ENCODE measurements at places on chromosomes 13 and 19.

DNA sequence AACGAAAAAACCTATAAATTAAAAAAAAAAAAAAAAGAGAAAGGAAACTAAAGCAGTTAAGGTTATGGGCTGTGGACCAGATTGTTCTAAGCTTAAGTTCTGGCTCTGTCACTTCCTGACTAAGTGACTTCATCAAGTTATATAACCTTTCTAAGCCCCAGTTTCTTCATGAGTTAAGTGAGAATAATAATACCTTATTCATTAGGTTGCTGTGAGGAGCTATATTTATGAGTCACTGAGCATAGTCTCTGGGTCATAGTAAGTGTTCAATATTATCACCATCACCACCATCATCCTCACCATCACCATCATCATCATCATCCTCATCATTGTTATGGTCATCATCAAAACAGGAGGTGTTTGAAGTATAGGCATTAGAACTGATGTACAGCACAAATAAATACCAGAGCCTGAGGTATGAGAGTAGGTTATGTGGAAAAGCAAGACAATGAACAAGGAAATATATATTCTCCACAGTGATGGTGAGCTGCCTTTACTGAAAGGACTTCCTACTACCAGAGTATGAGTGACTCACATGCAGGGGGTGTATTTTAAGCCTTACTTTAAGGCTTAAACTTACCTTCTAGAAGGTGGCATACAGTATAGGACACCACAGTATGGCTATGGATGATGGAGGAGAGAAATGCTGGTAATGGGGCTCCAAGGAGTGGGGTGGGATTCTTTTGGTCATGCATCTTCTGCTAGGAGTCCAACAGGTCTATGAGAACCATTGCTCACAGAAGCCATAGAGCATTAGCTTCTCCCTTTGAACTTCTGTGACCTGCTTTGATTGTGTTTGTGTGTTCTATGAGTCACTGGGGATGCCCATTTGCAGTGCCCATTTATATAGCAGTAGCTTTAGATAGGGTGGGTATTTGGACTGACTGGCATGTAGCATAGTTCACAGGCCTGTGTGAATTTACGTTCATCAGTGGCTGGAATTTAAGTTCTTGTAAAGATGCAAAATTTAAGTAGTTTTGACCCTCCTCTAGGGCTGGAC is 104.4 kb downstream of the KLF5 start:
- DNase-seq, result no peak

DNA sequence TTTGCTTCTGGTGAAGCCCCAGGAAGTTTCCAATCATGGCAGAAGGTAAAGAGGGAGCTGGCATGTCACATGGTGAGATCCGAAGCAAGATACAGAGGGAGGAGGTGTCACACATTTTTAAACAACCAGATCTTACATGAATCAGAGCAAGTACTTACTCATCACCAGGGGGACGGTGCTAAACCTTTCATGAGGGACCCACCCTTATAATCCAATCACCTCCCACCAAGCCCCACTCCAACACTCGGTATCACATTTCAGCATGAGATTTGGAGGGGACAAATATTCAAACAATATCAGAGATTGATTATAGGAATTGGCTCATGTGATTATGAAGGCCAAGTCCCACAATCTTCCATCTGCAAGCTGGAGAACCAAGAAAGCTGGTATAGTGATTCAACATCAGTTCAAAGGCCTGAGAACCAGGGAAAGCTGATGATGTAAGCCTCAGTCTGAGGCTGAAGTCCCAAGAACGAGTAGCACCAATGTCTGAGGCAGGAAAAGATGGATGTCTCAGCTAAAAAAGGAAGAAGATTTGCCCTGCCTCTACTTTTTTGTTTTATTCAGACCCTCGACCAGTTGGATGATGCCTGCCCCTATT is 58.6 kb upstream of the WDFY2 start:
- DNase-seq, result no peak

- DNase-seq, result no peak
Measured at GRCh38 chr19:29269641-29270040, 56.7 kb upstream of the UQCRFS1 start.

DNA sequence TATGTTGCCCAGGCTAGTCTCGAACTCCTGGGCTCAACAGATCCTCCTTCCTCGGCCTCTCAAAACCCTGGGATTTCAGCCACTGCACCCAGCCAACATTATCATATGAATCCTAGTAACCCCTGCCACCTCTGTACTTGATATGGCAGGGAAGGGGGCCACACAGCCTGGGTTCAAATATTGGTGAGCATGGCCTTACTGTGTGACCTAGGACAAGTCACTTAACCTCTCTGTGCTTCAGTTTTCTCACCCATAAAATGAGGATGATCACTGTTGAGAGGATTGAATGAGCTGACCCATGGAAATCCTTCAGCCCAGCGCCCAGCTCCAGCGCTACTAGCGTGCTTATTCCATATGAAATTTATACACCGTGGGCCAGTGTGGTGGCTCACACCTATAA is 3.6 kb upstream of the COMP start:
- no peak for DNase-seq

DNA sequence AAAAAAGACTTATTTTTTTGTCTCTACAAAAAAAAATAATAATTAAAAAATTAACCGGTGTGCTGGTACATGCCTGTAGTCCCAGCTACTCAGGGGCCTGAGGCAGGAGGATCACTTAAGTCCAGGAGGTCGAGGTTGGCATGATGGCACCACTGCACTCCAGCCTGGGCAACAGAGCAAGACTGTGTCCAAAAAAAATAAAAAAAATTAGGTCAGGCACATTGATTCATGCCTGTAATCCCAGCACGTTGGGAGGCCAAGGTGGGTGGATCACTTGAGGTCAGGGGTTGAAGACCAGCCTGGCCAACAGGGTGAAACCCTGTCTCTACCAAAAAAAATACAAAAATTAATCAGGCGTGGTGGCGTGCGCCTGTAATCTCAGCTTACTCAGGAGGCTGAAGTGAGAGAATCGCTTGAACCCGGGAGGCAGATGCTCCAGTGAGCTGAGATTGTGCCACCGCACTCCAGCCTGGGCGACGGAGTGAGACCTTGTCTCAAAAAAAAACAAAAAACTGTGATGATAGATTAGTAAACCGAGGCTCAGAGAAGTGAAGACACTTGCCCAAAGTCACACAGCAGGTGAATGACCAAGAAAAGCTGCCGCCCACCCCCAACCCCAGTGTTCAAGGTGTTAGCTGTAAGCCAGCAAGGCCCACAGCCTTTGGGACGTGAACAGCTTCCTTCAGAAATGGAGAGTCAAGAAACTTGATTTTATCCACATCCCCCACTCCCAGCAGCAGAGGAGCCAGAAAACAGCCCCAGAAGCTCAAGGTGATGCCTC is 9.4 kb downstream of the RNU6-9 start:
- DNase-seq, result no peak

- no peak for DNase-seq
Measured at GRCh38 chr19:48713041-48713863, 6.3 kb downstream of the MAMSTR start.

DNA sequence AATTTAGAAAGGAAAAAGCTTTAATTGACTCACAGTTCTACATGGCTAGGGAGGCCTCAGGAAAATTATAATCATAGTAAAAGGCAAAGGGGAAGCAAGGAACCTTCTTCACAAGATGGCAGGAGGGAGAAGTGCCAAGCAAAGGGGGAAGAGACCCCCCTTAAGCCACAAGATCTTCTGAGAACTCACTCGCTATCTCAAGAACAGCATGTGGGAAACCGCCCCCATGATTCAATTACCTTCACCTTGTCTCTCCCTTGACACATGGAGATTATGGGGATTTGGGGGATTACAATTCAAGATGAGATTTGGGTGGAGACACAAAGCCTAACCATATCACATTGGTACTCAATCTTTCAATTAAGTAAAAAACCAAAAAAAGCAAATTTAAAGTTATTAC is 1778.7 kb upstream of the MIR17HG start:
- no peak for DNase-seq

- no peak for DNase-seq
Measured at GRCh38 chr13:110301083-110301482, 5.9 kb downstream of the COL4A1 start.

- DNase-seq, result no peak
Measured at GRCh38 chr13:106415971-106416370, 119.5 kb downstream of the EFNB2 start.

- DNase-seq, result no peak
Measured at GRCh38 chr13:39909634-39910033, 254.2 kb downstream of the COG6 start.

DNA sequence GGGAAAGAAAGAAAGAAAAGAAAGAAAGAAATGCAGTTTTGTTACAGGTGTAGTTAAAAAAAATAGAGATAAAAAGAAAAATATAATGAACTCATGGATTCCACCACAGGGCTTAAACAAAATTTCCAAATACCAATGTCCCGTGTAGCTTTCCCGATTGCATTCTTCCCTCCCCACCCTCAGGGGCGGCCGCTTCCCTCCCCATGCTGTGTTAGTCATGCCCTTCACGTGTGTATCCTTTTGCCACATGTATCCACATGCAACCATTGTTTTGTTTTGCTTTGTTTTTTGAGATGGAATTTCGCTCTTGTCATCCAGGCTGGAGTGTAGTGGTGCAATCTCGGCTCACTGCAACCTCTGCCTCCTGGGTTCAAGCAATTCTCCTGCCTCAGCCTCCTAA is 3.6 kb upstream of the KMT5C start:
- no peak for DNase-seq

- no peak for DNase-seq
Measured at GRCh38 chr19:49338023-49338677, 2.9 kb downstream of the CD37 start.

DNA sequence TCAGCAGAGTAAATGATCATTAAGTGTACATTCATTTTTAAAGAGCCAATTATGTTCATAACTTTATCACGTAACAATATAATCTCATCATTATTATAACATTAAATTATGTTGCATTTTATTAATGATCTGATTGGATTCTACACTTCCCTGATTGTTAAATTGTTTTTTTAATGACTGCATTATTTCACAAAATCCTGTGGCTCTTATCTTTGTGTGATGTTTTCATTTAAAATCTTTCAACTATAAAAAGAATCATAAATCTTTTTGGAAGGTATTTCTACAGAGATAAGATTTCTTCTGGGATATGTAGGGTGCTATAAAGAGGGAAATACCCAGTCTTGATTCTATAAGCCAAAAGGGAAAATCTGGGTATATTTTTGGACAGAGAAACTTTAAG is 101.7 kb downstream of the ZIC5 start:
- no peak for DNase-seq

DNA sequence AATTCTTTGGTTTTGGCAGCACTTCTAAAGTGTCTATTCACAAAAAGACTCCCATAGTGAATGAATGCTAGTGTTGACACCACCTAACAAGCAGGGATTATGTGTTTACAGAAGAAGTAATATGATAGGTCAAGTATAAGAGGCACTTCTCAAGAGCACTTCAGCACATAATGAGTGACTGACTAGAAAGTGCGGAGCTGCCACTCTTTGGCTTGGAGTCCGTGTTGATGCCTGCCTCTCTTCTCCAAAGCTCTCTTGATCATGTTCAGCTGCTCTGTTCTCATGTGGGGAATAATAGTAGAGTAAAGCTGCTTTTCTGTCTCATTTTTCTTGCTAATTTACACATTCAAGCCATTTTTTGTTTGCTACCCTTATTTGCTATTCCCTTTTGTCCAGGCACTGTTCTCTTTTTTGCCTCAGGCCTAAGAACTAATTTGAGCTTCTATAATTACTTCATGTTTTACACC is 22.7 kb upstream of the MAB21L1 start:
- DNase-seq, result no peak

GRCh38 chr13:28584873-28585381 is 74.0 kb upstream of the POMP start:
- DNase-seq, result no peak

GRCh38 chr13:76512721-76513145 is 373.5 kb downstream of the KCTD12 start:
- DNase-seq, result peak; percentile 66

DNA sequence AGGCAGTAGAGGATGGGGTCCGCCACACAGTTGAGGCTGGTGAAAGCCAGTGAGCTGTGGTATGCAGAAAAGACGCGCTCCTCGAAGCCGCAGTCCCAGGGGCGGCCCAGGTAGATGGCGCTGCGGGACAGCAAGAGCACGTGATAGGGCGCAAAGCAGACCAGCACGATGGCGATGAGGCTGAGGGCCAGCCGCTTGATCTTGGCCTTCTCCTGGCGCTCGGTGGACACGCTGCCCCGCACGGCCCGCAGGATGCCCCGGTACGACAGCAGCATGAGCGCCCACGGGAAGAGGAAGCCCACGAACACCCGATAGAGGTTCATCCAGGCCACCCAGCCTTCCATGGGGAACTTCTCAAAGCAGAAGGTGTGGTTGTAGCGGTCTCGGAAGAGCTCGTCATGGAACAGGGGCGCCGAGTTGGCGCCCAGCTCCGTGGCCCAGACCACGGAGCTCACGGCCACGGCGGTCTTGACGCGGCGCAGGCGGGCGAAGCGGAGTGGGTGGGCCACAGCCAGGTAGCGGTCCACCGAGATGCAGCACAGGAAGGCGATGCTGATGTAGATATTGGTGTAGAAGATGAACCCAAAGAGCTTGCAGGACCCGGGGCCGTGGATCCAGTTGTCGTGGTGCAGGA is 6.5 kb upstream of the OPA3 start:
- DNase-seq, result no peak

- DNase-seq, result no peak
Measured at GRCh38 chr19:12112701-12113100, 27.4 kb downstream of the ZNF20 start.

- DNase-seq, result no peak
Measured at GRCh38 chr19:22914646-22915045, 82.6 kb downstream of the ZNF723 start.

- DNase-seq, result no peak
Measured at GRCh38 chr19:19004144-19004543, 29.2 kb downstream of the SUGP2 start.

DNA sequence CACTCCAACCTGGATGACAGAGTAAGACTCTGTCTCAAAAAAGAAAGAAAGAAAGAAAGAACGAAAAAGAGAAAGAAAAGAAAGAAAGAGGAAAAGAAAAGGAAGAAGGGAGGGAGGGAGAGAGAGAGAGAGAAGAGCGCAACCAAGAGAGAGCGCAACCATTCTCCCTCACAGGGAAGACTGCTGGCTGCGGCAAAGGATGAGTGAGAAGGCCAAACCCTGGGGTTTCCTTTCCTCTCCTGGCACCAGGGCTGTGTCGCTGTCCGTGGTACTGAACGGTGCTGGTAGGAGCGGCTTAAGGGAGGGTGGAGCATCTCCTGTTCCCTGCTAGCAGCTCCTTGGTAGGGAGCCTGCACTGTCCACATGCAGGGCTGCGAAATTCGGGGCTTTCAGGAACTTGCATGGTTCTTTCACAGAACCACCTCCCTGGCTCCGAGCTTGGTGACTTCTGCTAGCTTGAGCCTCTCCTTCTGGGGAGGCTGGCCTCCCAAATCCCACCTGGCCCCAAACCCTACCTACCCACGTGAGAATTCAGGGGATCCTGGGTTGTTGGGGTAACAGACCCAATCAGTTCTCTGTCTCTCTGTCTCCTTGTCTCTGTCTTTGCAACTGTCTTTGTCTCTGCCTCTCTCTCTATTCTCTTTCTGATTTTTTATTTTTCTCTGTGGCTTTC is 51.1 kb upstream of the ZNRF4 start:
- DNase-seq, result peak; percentile 79
